Stimulated activated CD4-positive, alpha-beta T cell treated with anti-CD3 and anti-CD28 coated beads, TNF-alpha, amount 100 ng/mL, for 1 hour (primary cell): ENCODE measurements at places on chromosomes 11 and 22.

DNA sequence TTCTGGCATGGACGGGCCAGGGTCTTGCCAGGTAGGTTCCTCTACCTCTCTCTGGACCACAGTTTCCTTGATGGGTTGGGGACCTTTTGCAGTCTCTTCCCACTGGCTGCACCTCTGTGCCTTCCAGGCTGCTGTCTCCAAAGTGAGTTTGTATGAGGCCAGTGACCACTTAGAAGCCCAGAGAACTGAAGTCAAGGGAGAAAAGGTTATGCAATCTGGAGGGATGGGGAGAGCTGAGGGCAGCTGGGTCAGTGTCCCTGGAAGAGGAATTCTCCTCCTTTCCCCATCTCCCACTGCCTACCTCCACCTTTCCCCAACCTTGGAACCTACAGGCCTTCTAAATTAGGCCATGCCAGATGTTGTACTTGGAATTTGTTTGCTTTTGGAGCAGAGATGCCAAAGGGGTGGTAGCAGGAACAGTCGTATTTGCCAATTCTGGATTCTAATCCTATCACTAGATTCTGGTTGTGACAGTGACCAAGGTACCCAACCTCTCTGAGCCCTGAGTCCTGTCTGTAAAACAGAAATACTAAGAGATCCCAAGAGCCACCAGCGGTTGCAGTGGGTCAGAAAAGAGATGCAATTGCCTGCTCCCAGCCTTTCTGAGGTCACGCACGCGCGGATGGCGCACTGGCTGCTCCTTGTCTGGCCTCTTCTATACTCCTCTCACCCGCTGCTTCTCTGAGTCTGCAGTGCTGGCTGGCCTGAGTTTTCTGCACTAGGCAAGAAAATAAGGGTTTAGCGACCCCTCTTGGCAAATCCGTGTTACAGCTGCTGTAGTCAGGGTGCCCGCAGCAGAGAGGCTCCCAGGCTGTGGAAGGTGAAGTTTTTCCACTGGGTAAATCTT, 10.7 kb upstream of the ACCSL start:
- no peak for DNase-seq

GRCh38 chr11:69909561-69910518, 90.6 kb upstream of the FGF3 start:
- no peak for DNase-seq

DNA sequence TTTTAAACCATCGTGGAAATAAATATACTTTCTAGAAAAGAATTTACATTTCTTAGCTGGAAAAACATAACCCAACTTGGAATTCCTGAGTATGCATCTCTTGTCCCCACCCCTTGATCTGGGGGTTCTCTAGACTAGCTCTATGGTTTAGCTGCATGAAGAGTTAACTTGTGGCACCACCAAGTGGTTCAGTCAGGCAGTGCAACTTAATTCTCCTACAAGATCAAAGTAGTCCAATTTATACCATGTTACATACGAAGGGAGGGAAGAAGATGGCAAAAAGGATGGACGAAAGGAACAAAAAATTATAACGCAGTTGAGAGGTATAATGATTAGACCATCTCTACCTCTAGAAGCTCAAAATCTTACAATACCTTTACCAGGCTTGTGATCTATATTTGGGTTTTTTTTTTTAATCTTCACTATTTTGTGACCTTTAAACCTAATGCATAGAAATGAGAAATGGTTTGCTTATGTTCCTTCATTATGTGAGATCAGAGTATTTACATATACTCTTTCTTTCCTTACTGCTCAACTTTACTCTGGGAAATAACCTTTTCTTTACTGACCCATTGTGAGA, 28.5 kb upstream of the ALKBH3 start:
- no peak for DNase-seq

DNA sequence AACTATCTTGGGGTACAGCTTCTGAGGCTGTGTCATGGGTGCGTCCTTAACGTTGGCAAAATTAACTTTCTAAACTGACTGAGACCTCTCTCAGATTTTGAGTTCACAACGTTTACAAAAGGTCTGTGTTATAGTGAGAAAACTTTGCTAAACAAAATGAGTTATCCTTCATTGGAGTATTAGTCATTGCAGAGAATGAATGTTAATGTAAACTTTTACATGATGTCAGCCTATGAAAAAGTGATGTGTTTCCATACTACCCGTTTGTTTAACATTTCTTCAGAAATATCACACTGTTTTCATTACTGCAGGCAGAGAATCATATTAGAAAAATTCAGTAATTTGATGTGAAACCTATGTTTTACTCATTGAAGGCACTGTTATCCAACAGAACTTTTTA, 32.1 kb downstream of the HSD17B12 start:
- DNase-seq, result no peak

- DNase-seq, result no peak
These were observed 30.5 kb downstream of the CDPF1 start for GRCh38 chr22:46219636-46220035.

GRCh38 chr11:3989276-3989920, 105.2 kb upstream of the RRM1 start:
- no peak for DNase-seq

GRCh38 chr22:42842658-42843370, 14.3 kb downstream of the ARFGAP3 start:
- DNase-seq, result no peak

GRCh38 chr11:27440090-27440489, 32.5 kb downstream of the LGR4 start:
- no peak for DNase-seq

DNA sequence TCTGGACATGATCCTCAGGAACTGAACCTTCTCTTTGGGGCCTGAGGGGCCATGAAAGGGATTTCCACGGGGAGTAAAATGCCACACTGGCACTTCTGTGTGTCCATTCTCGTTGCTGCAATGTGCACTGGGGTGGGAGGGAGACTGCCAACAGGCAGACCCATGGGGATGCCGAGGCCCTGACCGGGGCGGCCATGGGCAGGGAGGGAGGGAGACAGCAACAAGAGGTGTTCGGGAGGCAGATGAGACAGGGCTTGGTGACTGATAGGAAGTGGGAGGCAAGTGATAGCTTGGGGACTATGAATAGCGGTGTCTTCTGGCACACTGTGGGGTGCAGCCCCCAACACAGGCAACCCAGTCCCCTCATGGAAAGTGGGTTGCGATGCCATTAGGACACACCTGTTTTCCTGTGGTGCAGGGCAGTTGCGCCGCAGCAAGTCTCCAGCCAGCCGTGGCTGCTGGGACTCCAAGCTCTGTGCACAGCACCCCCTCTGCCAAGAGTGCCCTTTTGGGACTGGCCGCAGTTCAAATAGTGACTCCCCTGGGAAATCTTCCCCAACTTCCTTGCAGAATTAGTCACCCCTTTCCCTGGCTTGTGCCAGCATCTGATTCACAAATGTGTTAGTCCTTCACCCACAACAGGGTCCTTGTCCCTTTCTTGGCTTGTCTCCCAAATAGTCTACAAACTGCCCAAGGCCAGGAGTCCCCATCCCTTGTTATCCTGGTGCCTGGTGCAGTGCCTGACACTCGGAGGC, 88.8 kb downstream of the CHST1 start:
- DNase-seq, result no peak
